Amygdala (tissue), 56 donors: ENCODE measurements at places on chromosomes 6 and 20.

DNA sequence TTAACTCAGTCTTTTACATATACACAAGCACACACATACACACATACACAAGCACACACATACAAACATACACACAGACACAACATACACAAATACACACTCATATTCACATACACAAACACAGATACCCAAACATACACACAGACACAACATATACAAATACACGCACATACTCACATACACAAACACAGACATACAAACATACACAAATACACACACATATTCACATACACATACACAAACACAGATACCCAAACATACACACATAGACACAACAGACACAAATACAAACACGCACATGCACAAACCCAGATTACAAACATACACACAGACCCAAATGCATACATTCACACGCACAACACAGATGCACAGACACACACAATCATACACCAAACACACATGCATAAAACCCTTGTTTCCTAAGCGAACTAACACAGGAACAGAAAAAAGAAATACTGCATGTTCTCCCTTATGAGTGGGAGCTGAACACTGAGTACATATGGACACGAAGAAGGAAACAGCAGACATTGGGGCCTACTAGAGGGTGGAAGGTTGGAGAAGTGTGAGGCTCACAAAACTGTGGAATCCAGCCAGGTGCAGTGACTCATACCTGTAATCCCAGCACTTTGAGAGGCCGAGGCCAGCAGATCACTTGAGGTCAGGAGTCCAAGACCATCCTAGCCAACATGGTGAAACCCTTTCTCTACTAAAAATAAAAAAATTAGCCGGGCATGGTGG is 34.2 kb downstream of the PIM1 start:
- no peak for DNase-seq

GRCh38 chr20:62133864-62134263 is 9.3 kb downstream of the PSMA7 start:
- DNase-seq: no peak

DNA sequence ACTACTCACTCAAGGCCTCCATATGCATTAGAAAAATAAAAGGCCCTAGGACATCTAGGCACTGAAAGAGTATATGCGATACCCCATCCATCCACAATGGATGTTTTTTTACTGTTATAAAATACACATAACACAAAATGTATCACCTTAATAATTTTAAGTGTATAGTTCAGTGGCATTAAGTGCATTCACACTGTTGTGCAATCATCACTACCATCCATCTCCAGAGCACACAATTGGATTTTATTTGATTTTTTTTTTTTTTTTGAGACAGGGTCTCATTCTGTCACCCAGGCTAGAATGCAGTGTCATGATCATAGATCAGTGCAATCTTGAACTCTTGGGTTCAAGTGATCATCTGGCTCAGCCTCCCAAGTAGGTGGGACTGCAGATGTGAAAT is 2.8 kb downstream of the MDC1 start:
- DNase-seq: no peak

DNA sequence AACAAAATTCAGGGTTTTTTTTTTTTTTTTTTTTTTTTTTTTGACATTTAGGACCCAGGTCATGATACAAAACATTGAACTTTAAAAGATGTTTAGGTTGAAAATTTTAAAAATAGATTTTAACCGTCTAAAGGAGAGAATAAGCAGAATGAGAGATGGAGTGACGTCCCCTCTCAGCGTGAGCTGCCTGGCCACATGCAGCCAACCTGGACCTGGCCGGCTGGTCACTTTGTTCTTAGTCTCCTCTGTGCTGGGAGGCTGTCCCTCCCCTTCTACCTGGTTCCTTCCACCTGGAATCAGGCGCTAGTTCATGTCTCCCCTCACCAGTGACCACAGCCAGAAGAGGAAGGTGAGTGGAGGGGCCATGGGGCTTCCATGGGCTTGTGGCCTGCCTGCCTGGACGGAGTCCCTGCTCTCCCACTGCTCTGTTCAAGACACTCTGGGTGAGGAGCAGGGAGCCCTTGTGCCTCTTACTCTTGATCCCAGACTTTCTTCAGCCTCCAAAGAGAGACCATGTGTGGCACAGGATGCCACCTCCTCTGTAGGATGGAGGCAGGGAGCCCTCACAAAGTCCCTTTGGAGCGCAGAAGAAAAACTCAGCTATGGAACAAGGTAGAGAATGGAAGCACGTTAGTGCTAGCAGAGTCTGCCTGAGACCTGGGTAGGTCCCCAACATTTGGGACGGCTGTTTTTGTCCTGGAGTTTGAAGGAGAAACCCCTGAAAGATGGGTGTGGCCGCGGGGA is 31.7 kb downstream of the IRF4 start:
- DNase-seq: no peak

- DNase-seq: no peak
Observed at GRCh38 chr6:104639668-104640067, 220.1 kb downstream of the HACE1 start.

DNA sequence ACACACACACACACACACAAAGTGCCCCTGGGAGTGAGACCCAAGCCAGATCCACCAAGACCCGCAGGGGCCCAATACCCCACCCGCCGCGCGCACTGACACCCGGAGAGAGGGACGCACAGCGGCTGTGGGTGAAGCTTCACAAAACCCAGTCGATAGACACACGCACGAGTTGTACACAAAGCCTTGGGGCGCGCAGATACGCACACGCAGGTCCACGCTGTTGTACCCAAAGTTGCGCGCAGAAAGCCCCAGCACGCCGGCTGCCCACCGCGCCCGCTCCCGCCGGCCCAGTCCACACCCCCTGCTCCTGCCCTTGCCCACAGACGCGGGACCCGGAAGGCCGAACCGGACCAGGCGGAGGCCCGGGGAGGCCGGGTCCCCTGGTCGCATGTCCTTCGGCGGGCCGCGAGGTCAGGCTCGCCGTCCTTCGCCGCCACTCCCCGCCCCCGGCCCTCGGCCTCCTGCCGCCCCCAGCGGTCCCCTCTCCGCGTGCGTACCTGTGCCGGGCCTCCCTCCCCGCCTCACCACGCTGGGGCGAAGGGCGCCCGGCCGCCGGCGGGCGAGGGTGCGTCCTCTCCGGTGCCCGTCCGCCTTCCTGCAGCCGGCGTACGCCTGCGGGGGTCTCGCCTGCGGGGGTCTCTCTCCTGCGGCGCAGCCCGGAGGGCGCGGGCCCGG is at the start of gene TMEM74B:
Gene TMEM74B, minus strand, starts transcription at position 344 of the 678 bp plus-strand sequence. CDS start 1,180 bp downstream, outside the sequence.
- no peak for DNase-seq

GRCh38 chr20:22003680-22004079 is 298.2 kb downstream of the PAX1 start:
- DNase-seq: no peak

- no peak for DNase-seq
Observed at GRCh38 chr6:51841626-51842025, 245.8 kb downstream of the PKHD1 start.

GRCh38 chr6:36984581-36985416 is 1.2 kb downstream of the MTCH1 start:
- DNase-seq: peak; percentile 36

DNA sequence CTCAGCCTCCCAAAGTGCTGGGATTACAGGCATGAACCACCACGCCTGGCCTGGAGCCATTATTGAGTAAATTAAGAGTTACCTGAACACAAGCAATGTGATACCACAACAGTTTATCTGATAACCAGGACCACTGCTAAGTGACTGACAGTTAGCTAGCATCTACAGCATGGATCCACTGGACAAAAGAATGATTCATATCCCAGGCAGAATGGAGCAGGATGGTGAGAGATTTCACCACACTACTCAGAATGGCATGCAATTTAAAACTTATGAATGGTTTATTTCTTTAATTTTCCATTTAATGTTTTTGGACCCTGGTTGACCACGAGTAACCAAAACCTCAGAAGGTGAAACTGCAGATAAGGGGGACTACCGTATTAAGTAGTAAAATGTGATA is 48.6 kb downstream of the RALGAPA2 start:
- no peak for DNase-seq

DNA sequence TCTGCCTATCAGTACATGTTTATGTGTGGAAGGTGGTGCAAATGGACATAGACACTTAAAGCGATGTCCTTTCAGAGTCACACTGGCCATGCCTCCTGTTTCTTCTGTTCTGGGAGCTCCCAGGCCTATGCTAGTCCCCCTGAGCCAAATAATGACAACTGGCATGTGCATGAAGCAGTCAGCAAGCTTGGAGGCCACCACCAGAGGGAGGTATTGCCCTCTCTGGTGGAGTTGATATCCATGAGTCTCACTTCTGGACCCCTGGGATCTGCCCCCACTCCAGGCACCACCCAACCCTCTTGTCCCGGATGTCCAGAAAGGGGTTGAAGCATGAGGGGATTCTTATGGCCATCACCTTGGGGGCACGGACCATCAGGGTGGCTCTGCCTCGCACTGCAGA is 172.2 kb downstream of the AIG1 start:
- DNase-seq: no peak

DNA sequence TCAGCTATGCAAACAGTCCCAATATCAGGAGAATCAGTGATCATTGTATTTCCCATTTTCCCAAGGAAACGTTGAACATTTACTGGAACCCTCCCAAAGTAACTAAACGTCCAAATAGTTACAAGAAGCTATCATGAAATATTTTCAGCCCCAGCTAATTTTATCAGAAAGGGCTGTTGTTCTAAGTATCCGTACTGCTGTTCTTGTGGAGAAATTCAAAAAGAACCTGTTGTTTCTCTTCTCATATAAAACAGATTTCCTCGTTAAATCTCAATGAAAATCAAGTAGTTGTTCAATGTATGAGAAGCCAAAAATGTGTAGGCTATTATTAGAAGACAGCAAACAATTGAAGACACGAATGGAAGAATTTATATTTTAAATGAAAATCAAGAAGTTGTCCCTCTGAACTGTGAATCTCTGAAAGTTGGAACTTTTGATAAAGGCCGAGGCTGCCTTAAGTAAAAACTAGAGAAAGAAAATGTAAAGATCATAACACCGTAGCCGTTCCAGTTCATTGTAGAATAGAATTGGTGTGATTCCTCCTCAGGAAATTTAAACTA is 107.7 kb downstream of the HFE start:
- DNase-seq: no peak
